ENCODE measurements at places on chromosomes 3 and 15.

GRCh38 chr3:65674226-65674625 is 364.5 kb downstream of the MAGI1 start:
- DNase-seq, result peak; percentile 49

GRCh38 chr3:134369231-134369741 is 5.0 kb downstream of the AMOTL2 start:
- DNase-seq, result peak; percentile 82

DNA sequence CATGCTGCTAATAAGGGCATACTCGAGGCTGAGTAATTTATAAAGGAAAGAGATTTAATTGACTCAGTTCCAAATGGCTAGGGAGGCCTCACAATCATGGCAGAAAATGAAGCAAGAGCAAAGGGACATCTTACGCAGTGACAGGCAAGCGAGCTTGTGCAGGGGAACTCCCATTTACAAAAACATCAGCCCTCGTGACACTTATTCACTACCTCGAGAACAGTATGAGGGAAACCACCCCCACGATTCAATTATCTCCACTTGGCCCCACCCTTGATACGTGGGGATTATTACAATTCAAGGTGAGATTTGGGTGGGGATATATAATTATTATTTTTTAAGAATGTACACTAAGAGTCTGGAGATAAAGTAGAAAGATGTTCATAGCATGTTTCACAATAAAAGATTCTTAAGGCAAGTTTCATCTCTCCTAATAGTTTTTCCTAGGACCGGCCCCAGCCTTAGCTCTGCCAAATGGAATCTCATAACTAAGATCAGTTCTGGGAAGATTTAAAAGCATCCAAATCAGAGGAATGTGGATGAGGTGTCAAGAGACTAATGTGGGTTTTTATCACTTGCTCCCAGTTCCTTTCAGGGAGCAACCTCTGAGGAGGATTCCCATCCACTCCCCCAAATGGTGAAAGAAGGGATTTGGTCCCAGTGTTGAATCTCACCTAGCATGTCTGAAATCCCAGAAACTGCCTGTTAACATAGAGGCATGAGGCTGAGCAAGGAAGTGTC is 221.0 kb downstream of the ZMAT3 start:
- DNase-seq, result peak; percentile 11

DNA sequence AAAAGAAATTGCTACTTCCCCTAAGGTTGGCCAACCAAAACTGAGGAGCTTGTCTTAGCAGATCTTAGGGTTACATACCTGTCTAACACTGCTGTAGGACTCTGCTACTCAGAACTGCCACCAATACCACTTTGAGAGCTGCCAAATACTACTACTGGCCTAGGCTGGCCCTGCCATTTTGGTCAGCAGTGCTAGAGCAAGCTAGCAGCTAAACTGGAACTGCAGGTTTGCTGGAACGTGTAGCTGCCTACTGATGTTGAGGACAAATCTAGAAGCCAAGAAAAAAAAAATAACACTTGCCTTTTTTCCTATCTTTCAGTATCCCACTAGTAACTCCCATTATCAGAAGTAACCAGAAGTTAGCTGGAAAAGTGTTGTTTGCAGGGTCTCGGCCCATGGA is 387.4 kb downstream of the RBMS3 start:
- no peak for DNase-seq

DNA sequence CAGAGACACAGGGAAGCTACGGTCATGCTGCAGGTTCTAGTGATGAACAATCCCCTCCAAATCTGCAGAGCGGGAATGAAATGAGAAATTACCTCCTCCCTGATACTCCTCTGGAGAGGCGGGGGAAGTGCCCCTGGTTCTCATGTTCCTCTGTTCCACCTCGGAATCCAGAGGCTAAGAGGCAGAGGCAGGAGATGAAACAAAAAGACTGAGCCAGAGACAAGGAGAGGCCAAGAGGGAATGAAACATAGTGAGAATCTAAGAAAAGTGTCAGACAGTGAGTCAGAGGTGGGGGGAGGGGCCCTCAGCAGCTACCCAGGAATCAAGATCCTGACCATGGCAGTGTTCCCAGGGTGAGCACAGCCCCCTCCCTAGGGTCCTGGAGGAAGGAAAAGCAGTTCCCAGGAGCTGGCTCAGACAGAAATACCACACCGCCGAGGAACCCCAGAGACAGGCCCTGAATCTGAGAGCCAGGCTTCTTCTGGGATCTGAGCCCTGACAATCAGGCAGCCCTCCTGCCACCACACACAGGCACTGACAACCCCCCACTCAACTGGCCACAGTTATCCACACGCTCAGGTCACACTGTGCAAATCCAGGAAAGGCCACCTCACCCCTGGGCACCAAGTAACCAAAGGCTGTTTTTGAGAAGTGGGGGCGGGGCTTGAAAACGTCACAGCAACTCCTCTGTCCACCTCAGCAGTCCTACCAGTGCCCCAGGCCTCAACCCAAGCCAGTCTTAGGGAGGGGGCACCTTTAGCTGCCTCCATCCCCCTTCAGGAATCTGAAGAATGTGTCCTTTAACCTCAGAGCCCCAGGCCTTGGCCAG is 2.4 kb downstream of the CSRNP1 start:
- peak; percentile 100 for DNase-seq
